Left kidney (tissue), 8 donors: ENCODE measurements at places on chromosomes 7 and 10. TPM values are rescaled to one million over a fixed set of nuclear protein-coding genes. Genes with fewer than 3 reads are reported as not detected.

DNA sequence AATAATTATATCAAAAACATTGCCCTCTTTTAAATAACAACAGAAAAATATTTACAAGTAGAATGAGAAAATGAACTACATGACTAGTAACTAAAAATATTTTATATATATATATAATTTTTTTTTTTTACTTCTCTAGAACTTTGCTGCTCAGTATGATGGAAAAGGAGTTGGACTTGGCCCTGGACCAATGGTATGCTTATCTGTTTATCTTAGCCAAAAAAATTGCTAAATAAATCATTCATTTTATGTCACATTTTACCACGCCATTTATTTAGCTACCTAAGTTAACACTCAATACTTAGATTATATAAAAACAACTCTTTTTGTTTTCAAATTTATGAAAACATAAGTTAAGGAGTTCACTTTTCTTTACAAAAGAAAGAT lies 6.7 kb downstream of the COL1A2 start:
- no peak for DNase-seq

DNA sequence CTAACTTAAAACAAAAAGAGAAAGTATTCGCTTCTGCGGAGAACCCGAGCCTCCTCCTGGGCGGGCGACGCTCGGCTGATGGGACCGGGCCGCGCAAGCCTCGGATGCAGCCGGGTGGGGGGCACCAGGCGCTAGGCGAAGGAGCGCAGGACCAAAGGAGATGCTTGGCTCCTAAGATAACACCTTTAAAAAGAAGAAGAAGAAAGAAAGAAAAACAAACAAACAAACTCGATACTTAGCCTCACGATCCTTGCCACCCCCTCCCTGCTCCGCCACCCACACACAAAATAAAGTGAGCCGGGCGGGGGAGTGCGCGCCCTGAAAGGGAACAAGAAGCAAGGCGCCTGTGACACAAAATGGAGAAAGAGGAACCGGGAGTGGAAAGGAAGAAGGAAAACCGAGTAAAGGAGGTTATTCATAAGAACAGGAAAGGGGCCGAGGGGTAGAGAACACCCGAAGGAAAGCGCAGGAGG lies 34.0 kb upstream of the EBLN1 start:
- DNase-seq = peak; percentile 84

GRCh38 chr10:127337801-127338200 lies 141.4 kb upstream of the INSYN2A start:
- DNase-seq = no peak

DNA sequence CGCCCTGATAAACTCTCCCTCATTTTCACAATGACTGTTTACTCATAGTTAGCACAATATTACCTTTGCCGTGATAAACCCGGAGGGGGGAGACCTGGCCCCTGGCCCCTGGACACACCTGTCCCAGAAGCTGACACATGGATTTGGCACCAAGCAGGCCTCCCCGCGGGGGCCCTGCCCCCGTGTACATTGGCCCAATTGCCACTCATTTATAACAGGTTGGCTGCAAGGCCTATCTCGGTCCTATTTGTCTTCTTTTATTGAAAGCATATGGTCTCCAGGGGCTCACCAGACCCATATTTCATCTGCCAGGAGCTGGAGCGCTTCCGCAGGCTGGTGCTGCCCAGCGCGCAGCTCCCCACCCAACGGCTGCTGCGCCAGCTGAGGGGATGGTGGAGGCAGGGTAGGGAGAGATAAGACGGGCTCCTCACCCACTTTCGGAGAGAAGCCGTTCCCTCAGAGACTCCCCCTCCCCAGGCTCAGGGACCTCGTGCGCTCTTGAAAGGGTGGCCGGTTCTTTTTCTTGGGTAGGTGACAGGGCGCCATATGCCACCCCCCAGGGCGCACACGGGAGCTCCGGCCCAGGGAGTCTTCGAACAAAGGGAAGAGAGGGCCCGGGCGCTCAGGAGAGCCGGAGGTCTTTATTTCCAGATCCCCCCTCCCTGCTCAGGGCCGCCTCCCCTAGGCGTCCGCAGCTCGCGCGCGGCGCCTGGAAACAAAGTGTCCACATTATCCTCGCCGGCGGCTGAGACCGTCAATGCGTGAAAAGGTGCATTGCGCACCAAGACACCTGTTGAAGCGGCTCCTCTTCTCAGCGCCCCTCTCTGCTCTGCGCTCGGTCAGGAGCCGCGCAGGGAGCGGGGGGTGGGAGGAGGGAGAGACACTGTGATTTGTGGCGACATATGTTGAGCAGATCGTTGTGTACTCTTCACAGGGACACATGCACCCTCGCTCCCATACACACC lies 4.3 kb upstream of the NEUROG3 start:
- no peak for DNase-seq

DNA sequence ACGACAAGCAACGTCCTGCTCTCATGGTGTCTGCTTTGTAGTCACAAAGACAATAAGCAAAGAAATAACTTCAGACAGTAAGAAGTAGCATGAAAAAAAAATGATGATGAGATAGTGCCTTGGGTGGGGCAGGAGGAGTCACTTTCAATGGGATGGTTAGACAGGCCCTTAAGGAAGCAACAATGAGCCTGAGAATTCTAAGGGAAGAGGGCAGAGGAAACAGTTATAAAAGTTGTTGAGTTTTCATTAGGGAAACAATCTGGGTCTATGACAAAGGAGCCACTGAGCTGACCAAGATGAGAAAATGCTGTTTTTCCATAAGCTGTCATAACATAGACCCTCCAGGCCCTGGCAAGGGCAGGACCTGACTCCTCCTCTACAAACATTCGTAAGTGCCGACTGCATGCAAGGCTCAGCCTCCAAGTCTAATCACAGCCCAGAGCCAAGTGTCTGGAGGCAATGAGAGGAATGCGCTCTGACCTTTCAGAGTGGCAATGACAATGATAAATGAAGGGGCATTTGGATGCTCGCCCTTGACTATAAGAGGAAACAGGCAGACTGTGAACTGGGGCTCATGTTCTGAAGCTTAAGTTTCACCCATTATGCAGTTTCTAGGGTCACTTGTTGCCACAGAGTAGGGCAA lies 43.7 kb downstream of the PPP1R3C start:
- DNase-seq = no peak

- no peak for DNase-seq
These were observed 6.4 kb upstream of the PDCD4 start for GRCh38 chr10:110865186-110865808.

GRCh38 chr10:71665456-71665855 lies 54.1 kb downstream of the C10orf105 start:
- DNase-seq = no peak

GRCh38 chr7:16063716-16064675 lies 357.3 kb downstream of the CRPPA start:
- DNase-seq = no peak

DNA sequence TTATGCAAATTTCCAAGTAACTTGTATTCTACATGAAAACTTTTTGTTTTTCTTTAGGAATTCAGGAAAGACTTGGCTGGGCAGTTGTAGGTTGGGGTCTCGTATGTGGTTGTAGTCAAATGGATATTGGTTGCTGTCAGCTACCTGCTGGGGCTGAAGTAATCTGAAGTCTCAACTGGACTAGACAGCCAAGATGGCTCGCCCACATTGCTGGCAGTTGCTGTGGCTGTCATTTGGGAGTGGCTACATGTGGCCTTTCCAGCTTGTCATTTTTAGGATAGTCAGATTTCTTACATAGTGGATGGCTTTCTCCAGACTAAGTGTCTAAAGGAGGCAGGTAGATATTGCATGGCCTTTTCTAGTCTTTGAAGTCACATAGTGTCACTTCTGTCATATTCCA lies 32.6 kb downstream of the EXOC6 start:
- DNase-seq = no peak

- DNase-seq = no peak
These were observed 6.7 kb upstream of the GSDME start for GRCh38 chr7:24764011-24764410.

GRCh38 chr10:88800152-88801125 lies 2.1 kb upstream of the LIPM start:
- DNase-seq = no peak

- peak; percentile 82 for DNase-seq
These were observed at the start of gene JMJD1C for GRCh38 chr10:63465293-63466143. Gene JMJD1C (minus strand): TSS chr10:63465977. CDS start chr10:63465662, 315 bp downstream.

- DNase-seq = no peak
These were observed 95.4 kb upstream of the AFAP1L2 start for GRCh38 chr10:114499630-114500190.

GRCh38 chr10:87674943-87675342 lies 15.3 kb downstream of the PAPSS2 start:
- no peak for DNase-seq

- DNase-seq = peak; percentile 37
These were observed 40.4 kb upstream of the DLX5 start for GRCh38 chr7:97064972-97065587.

LIPM gene
- polyA plus RNA-seq = not detected

GHRHR gene
- polyA plus RNA-seq = 0.33 TPM

GRM3 gene
- 0.13 TPM for polyA plus RNA-seq

GPRIN2 gene
- 4.0 TPM for polyA plus RNA-seq

STAM gene
- 36.8 TPM for polyA plus RNA-seq

GRM8 gene
- polyA plus RNA-seq = 10.4 TPM
